ENCODE measurements at places on chromosomes 16 and 17. TPM values are rescaled to one million over a fixed set of nuclear protein-coding genes. Genes with fewer than 3 reads are reported as not detected.

The CDRT4 gene
- 0.49 TPM for total RNA-seq

The CLDN6 gene
- total RNA-seq, result not detected

The ATAD5 gene
- 5.1 TPM for total RNA-seq

DNA sequence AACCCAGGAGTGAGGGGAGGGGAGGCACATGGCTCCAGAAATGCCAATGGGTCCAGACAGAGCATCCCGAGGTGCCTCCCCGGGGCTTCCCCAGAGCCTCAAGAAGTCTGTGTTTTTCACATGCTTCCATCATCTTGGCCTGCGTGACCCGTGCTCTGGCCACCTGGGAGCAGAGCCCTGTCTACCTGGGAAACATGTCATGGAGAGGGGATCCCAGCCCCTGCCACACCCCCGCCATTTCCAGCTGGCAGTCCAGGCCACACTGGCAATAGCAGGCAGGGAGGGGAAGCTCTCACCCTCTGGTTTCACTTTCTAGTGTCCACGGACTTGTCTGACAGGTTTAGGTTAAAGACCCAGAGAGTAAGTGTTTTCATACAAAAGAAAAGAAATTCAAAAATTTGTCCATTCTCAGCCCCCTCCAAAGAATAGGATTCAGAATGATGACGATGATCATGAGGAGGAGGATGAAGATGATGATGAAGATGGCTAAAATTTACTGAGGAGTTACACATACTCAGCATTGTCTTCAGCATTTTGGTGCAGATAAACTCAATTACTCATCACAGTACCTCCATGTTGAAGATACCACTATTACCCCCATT, 9.0 kb downstream of the SMIM5 start:
- no peak for DNase-seq

GRCh38 chr17:62611292-62611691, 16.2 kb upstream of the MRC2 start:
- DNase-seq, result no peak

DNA sequence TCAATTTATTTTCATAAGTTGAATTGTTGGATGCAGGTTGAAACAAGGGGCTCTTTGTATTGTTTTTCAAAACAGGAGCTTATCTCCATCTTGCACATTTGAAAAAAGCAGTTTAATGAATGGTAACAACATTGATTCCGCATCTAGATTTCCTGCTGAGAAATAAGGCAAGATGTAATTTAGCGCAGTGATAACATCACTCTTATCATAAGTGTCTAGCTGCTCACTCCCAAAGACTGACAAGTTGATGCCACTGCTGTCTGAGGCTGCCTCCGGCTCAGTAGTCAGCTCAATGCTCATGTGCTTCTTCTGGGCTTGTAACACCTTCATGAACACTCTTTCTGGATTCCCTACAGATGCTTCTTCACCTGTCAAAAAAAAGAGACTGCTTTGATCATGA, 92.4 kb downstream of the KPNA2 start:
- no peak for DNase-seq

DNA sequence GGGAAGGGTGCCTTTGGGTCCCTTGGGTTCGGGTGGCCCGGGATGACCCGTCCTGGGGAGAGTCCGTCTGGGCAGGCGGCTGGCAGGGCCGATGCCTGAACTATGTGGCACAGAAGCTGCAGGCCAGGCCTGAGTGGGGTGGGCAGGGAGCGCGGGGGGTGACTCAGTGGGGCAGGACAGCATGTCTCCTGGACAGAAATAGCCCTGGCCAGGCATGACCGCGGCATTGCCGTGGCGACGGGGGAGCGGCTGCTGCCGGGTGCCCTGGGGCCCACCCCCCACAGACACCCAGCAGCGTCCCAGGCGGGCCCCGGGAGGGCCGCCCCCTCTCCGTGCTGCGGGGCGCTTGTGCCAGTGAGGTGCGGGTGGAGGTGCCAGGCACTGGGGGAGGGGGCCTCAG, 1.8 kb upstream of the C1QTNF8 start:
- DNase-seq, result no peak

DNA sequence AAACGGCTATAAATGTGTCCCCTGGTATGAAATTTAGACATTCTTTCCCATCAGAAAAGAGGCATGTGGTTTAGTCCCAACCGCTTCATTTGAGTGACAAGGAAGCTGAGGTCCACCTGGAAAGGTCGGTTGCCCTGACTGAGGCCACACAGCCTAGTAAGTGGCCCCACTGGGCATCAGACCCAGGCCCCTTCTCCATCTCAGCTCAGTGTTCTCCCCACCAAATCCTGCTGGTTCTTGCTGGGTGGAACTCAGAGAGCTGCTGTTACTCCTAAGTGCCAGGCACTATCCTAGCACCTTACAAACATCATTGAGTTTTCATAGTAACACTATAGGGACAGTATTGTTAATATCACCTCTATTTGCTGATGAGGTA, 153.5 kb downstream of the SOCS1 start:
- no peak for DNase-seq

- no peak for DNase-seq
These were observed 3.8 kb downstream of the CENPV start for GRCh38 chr17:16349431-16349830.

- DNase-seq, result no peak
These were observed 36.3 kb downstream of the PLCG2 start for GRCh38 chr16:81815429-81815766.
